ENCODE measurements at places on chromosomes 2 and 18.

GRCh38 chr2:18117592-18117991 lies 239.1 kb downstream of the KCNS3 start:
- peak; percentile 67 for DNase-seq

- DNase-seq = peak; percentile 13
These were observed 219.6 kb downstream of the ETAA1 start for GRCh38 chr2:67616749-67617148.

- no peak for DNase-seq
These were observed 179.5 kb downstream of the PPP1R1C start for GRCh38 chr2:182165202-182165601.

DNA sequence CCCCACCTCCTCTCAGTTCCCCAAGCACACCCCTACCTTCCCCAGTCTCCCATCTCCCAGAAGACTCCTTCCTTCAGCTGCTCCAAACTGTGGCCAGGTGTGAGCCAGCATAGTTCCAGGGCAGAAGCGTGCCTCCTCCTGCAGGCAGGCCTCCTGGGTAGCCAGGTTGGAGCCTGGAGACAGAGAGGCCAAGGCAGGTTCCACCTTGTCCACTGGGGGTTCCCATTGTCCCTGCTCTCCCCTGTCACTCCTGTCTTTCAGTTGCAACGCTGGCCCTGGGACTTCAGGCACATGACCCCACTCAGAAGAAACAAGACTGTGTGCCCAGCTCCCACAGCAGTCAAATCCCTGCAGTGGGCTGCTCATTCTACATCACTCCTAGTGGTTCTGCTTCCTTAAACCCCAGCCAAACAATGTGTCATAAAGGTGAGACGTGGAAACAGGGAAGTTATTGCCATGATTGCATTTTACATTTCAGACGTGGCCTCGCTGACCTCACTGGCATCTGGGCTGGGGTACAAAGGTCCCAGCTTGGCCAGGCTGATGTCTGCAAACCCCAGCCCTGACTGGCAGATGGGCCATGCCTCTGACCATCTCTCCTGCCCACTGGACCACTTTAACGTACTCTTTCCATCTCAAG lies 96.5 kb upstream of the BOD1L2 start:
- DNase-seq = no peak

All from brain microvascular endothelial cell (primary cell).